Cortex of kidney (tissue), 1 donor: ENCODE measurements at places on chromosomes 11 and 22.

DNA sequence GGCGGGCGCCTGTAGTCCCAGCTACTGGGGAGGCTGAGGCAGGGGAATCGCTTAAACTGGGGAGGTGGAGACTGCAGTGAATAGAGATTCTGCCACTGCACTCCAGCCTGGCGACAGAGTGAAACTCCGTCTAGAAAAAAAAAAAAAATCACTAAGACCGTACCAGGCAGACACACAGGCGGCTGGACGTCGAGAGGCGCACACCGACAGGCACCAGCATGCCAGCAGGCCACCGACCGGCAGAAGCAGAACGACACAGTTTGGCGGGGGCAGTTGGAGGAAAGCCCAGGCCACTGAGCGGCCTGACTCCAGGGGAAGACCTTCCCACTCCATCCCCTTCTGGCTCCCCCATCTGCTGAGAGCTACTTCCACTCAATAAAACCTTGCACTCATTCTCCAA is 17.5 kb downstream of the OR10D3 start:
- no peak for DNase-seq

DNA sequence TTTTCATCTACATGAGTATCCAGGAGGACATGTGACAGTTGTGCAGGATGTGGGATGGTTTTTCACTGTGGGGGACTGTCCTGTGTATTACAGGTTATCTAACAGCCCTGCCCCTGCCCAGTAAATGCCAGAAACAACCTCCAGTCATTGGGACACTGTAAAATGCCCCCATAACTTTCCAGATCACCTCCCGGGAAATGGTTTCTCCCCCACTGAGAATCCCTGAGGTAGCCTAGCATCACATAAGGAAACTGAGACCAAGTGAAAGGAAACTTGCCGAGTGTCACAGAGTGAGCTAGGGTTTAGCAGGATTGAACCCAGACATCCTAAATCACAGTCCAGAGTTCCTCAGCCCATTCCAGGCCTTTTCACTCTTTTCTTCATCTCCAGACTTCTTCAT is 48.3 kb upstream of the SLC6A5 start:
- no peak for DNase-seq

DNA sequence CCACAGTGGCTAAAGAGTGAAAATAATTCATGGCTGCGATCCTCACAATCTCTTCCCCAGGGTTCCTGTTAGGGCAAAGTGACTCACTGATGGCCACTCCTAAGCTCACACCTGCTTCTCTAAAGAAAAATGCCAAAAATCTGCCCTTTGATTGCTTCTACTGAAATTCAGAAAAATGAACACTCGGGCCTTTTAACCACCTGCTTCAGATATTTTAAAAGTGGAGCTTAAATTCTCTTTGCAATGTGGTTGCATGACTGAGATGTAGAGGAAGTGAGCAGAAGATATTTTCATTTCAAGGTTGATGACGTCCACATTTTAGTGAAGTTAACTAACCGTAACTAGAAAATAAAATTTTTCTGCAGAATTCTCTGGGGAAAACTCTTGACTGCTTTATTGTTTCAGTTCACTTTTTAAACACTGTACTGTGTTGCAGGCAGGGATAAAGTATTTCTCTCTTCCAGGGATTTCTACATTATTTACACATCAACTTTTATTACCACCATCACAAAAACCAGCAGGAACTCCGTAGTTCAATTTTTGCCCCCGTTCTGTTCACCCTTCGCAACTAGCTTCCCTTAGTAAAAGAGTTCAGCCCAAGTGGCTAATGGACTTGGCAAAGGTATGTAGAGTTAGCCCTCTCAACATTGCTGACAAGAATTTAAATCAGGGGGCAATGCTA is 8.5 kb downstream of the RAB30 start:
- DNase-seq = no peak

- no peak for DNase-seq
These were observed 62.6 kb downstream of the SWAP70 start for GRCh38 chr11:9726321-9727022.

DNA sequence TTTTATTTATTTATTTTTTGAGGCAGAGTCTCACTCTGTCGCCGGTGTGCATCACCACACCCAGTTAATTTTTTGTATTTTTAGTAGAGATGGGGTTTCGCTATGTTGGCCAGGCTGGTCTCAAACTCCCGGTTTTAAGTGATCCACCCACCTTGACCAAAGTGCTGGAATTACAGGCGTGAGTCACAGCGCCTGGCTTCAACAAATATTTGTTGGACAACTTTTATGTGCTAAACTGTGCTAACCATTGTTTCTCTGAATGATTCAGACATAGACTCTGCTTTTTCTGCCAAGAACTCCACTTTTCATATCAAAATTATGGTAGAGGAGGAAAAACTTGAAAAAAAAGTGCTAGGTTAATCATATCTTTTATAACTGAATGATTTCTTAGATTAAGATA is 36.3 kb downstream of the MMP7 start:
- DNase-seq = no peak

- no peak for DNase-seq
These were observed 24.6 kb downstream of the FLRT1 start for GRCh38 chr11:64060263-64060860.

DNA sequence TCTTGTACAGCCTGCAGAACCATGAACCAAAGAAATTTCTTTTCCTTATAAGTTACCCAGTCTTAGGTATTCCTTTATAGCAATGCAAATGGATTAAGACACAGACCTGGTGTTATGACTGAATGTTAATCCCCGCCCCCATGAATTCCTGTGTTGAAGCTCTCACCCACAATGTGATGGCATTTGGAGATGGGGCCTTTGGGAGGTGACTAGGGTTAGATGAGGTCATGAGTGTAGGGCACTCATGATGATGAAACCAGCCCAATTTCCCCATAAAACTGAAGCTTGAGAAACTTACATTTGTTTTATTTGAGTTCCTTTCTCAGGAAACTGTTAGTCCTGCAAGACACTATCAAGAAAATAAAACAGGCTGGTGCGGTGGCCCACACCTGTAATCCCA is 115.8 kb upstream of the THY1 start:
- DNase-seq = no peak

- no peak for DNase-seq
These were observed 3.4 kb downstream of the CDON start for GRCh38 chr11:126059238-126059781.

DNA sequence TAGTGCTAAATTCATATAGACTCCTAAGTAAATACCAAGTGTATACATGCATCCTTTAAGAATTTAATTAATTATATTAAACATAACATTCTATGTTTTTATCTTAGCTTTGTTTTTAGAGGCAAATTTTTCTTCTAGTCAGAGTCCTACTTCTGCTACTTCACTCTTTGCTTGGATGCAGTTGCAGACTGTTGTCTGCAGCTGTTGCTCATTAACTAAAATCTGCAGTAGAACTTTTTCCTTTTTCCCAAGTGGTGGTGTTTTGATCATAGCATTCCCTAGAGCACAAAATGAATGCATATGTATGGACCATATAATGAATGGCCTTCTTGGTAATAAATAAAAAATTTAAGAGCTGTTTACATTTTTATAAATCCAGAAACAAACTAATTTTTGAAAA is 198.3 kb downstream of the CASP12 start:
- no peak for DNase-seq

- DNase-seq = no peak
These were observed 4.3 kb upstream of the ATP5MGL start for GRCh38 chr22:42644422-42645340.

- no peak for DNase-seq
These were observed 22.8 kb downstream of the MRPL16 start for GRCh38 chr11:59787816-59788215.

GRCh38 chr11:36167073-36167472 is 122.2 kb downstream of the COMMD9 start:
- no peak for DNase-seq

DNA sequence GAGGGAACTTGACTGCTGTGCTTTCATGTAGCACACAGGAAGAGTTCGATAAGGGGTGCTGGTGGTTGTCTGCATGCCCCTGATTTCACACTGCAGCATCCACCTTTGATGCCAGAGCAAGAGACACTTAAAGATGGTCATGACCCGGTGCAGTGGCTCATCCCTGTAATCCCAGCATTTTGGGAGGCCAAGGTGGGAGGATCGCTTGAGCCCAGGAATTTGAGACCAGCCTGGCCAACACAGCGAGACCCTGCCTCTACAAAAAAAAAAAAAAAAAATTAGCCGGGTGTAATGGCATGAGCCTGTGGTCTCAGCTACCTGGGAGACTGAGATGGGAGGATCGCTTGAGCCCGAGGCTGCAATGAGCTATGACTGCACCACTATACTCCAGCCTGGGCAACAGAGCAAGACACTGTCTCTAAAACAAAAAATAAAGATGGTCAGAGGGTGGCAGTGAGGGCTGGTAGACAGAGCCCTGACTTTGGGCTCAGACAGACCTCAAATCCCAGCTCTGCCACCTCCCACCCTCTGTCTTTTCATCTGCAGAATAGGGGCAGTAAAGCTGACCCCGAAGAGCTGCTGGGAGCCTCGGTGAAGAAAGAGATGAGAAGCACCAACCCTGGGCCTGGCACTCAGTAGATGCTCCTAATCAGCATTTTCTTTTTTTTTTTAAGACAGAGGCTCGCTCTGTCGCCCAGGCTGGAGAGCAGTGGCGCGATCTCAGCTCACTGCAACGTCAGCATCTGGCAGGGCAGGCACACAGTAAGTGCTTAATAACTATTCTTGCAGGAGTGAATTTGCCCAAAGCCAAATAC is 17.7 kb downstream of the VWCE start:
- DNase-seq = no peak

DNA sequence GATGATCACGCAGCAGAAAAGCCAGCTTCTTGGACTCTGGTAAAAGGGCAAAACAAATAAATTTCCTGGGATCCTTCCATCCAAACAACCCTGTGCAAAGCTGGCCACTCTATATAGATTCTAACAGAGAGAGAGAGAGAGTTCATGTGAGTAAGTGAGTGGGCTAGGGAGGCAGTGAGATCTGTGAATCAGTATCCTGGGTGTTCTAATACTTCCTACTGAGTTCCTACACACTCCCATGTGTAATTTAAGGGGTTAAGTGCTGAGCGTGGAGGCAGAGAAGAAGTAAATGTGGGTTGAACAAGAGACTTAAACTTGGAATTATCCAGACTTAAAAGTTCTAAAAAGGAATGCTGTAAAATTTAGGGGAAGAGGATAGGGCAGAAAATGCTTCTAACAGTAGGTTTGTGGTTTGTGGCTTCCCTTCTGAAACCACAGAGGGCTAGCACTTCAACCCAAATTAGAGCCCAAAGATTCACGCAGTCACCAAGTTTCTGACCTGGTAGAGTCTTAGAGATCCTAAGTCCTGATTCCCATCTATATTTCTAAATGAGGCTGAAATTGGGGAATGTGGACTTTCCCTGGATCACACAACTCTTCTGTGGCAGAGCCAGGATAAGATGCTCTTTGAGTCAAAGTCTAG is 413.9 kb downstream of the TENM4 start:
- DNase-seq = no peak

DNA sequence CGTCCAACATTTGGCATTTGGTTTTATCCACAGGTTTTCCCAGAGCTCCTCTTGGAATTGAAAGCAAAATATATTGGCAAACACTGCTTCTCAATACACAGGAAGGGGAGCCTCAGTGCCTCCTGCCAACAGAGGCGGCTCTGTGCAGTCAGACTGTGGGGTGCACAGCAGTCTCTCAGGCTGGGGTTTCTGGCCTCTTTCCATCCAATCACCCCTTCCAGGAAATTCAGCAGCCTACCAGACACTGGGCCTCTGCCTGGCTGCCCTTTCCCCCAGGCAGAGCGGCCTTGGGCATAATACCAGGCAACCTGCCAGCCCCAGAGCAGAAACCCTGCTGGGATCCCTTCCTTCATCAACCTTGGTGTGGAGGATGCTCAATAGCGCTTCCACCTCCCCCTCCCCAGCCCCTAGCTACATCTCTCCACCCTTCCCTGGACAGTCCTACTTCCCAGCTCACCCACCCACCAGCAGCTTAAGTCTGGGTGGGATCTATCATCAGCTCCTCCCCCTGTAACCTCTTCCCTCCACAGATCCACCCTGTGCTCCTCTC is 17.8 kb upstream of the RAPSN start:
- DNase-seq = no peak

GRCh38 chr11:70455354-70455753 is 57.0 kb downstream of the CTTN start:
- no peak for DNase-seq

DNA sequence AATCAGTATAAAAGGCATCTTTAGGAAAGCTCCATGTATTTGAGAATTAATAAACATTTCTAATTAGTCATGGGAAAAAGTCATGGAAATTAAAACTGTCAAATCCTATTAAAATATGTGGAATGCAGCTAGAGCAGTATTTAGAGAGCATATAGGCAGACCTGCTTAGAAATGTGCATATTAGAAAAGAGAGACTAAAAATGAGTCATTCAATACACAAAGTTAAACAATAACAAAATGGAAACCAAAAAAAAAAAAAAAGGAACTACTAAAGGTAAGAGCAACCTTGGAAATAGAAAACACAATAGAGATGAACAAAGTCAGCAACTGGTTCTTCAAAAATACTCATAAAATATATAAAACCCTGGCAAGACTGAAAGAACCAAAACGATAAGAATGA is 59.7 kb upstream of the RASSF10 start:
- no peak for DNase-seq

DNA sequence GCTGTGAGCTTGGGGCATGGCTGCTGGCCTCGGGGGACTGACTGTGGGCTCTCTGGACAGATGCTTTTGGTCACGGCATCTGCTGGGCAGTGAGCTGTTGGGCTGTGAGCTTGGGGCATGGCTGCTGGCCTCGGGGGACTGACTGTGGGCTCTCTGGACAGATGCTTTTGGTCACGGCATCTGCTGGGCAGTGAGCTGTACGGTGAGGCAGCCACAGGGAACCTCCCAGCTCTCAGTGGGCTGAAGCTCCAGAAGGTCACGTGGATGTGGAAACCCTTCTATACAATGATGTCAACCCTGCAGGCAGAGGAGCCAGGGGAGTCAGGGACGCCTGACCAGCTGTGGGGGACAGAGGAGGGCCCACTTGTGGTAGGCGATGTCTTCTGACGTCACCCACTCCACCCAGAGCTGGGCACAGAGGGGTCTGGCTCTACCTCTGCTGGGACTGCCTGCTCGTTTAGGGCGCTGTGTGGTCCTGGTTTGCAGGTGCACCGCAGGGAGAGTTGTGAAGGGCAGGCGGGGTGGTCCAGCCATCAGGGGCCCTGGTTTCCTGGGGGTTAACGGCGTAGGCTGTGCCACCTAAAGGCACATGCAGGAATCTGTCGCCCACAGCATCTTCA is 1331.3 kb downstream of the BRD1 start:
- DNase-seq = no peak

GRCh38 chr11:104765401-104766095 is 132.7 kb downstream of the CASP12 start:
- DNase-seq = no peak

DNA sequence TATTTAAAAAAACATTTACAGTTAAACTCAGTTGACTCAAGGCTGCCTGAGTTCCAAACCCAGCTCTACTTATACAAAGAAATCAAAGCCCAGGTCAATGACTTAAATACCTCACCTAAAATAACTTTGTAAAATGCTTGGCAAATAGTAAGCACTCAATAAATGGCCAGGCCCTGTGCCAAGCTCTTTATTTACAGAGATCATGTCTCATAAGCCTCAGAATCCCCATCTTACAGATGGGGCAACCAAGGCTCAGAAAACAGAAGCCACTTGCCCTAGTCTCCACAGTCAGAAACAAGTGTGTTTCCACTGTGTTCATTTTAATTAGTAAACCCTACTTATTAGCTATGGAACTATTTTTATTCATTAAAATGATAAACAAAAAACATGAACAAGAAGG is 30.5 kb upstream of the TTC28 start:
- DNase-seq = no peak
